Endothelial cell (in vitro differentiated cells): ENCODE measurements at places on chromosomes 6 and 20.
A peak's percentile ranks its signal among the peaks of the same experiment; 100 is the strongest.

GRCh38 chr6:30453508-30454116 lies 35.7 kb upstream of the HLA-E start:
- DNase-seq: peak; percentile 95

DNA sequence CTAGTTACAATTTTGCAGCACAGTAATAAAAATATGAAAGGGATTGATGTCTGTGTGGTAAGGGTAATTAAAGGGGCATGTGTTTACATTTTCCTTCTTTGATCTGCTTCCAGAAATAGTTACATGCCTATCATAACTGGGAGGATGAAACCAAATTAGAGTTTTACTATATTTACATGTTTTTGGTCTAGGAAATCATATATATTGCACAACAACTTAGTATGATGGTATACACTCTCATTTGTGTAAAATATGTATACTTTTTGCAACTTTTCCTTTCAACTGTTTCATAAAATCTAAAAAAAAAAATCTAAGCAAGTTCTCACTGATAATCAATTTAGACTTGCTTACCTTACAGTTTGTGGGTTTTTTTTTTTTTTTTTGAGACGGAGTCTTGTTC lies 32.2 kb downstream of the DCBLD1 start:
- DNase-seq: no peak

GRCh38 chr6:50831186-50831585 lies 12.5 kb downstream of the TFAP2B start:
- no peak for DNase-seq

DNA sequence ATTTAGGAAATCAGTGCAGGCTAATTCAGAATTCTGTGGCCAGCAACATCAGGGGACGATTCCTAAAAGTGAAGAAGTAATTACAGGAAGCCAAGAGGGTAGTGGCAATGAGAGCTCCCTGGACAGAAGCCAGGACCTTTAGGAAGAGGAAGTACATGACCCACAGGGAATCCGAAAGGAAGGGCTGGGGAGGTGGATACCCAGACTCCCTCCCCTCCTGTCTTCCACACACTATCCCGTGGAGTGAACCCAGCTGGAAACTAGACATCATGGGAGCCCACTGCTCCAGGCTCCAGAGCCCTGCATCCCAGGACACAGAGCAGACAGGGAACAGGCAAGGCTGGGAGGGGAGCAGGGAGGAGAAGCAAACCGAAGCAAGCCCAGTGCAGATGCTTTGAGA lies 83.0 kb downstream of the SNX5 start:
- no peak for DNase-seq

- no peak for DNase-seq
Observed at GRCh38 chr6:152775428-152775827, 24.8 kb downstream of the VIP start.

GRCh38 chr6:43405354-43405753 lies 22.0 kb upstream of the ABCC10 start:
- DNase-seq: no peak

- no peak for DNase-seq
Observed at GRCh38 chr6:31114541-31114878, at the start of gene PSORS1C1. TSS of gene PSORS1C1 (plus strand) at chr6:31114800. CDS start at chr6:31129633, 14,833 bp downstream.

- DNase-seq: no peak
Observed at GRCh38 chr6:2259002-2259494, 13.6 kb upstream of the GMDS start.

- peak; percentile 62 for DNase-seq
Observed at GRCh38 chr6:138588805-138589434, 89.6 kb upstream of the NHSL1 start.

- no peak for DNase-seq
Observed at GRCh38 chr20:6559791-6560190, 207.7 kb upstream of the BMP2 start.

GRCh38 chr6:71364889-71365542 lies 76.4 kb downstream of the OGFRL1 start:
- no peak for DNase-seq

- no peak for DNase-seq
Observed at GRCh38 chr6:47352194-47352920, 42.7 kb upstream of the TNFRSF21 start.

GRCh38 chr6:134431421-134431859 lies 113.5 kb upstream of the SGK1 start:
- no peak for DNase-seq

- no peak for DNase-seq
Observed at GRCh38 chr20:60652046-60652445, 600.0 kb upstream of the CDH4 start.

- no peak for DNase-seq
Observed at GRCh38 chr20:44900231-44900854, 9.5 kb upstream of the PABPC1L start.

- no peak for DNase-seq
Observed at GRCh38 chr6:145012039-145012662, 723.2 kb downstream of the EPM2A start.

DNA sequence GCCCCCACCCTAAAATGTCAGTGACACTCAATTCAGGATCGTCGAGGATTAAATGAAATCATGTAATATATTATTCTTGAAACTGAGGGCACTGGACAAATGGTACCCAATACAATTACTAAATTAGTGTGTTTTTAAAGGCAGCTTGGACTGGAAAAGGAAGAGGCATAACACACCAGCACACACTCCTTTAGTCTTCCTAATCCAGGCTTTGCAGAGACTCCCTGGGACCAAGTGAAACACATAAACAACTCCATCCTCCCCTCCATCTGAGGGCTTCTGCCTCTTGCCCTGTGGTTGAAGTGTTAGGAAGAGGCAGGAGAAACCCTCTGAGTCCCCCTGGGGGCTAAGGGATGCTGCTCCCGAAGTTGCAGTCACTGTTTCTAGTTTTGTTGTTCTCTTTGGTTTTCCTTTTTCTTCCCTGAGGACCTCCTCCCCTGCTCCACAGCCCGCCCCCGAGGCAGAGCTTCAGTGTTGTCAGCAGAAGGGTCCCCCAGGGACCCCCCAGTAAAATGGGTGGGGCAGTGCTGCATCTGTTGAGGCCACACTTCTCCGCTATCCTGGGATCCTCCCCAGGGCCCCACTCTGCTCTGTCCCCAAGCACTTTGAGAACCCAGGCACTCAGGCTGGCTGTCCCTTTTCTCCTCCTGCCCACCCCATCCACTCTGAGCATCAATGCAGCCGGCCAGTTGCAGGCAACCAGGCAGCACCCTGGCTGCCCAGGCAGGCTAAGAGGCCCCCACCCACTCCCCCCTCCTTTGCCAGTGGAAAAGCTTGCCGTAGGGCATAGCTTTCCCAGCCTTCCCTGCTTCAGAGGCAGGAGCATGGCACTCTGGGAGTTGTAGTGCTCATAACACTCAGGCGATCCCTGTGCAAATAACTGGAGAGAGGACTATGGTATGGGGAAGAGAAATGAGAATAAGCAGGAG lies 5.9 kb downstream of the TMEM63B start:
- DNase-seq: no peak

DNA sequence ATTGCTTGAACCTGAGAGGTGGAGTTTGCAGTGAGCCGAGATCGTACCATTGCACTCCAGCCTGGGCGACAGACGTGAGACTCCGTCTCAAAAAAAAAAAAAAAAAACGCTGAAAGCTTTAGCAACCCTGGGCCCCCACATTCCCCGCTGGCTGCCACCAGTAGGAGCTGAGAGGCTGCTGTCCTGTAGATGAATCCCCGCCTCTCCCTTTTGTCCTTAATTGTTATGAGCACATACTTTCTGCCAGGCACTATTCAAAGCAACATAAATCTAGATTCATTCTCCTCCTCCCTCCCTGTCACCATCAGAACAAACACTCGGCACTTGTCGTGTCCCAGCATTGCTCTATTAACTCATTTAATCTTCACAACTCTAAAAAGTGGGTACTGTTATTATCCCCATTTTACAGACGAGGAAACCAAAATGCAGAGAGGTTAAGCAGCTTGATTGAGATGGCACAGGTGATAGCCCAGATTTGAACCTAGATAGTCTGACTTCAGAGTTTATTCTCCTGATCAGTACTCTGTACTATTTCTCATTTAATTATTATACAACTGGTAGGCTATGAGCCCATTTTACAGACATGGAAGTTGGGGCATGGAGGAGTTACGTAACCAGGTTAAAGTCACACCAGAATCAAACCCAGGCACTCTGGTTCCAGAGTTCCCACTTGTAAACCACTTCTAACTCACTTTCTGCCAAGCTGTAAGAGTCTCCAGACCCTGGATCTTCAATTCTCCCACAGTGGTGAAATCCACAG lies 97.4 kb downstream of the EYA2 start:
- DNase-seq: no peak

DNA sequence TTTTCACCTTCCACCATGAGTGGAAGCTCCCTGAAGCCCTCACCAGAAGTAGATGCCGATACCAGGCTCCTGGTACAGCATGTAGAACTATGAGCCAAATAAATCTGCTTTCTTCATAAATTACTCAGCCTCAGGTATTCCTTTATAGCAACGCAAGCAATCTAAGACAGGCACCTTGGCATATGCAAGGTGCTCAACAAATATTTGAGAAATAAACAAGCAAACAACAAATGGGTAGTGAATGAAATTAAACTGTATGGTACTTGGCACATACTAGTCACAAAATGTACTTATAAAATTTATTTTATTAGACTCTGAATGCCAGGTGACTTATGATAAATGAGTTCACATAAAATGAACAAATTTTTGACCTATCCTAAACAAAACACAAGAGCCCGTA lies 220.3 kb downstream of the MAFB start:
- no peak for DNase-seq

- no peak for DNase-seq
Observed at GRCh38 chr20:24117383-24117782, 128.8 kb upstream of the GGTLC1 start.

- DNase-seq: no peak
Observed at GRCh38 chr6:84242265-84242664, 14.8 kb upstream of the CEP162 start.

GRCh38 chr6:38498085-38498484 lies 141.6 kb downstream of the BTBD9 start:
- no peak for DNase-seq

- no peak for DNase-seq
Observed at GRCh38 chr6:110364364-110365105, 6.4 kb upstream of the METTL24 start.

- DNase-seq: no peak
Observed at GRCh38 chr6:137880746-137881521, 13.9 kb downstream of the TNFAIP3 start.

DNA sequence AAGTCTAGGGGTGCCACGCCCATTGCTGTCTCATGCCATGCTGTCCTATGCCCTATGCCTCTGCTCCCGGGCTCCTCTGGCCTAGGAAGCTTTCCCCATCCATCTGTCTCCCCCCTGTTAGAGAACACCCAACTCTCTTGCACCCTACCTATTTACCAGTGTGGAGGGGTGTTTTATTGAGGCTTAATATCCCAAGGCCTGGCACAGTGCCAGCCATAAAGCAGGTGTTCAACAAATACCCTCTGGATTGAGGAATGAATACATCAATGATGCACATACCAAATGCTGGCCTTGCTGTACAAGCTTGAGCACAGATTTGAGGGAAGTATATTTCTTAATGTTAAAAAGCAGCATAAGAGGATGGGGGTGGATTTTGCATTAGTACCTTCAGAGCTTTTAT lies 38.3 kb downstream of the METTL24 start:
- no peak for DNase-seq

GRCh38 chr20:20593447-20594170 lies 118.8 kb downstream of the RALGAPA2 start:
- peak; percentile 42 for DNase-seq
